EL (cell line): ENCODE measurements at places on chromosomes 6 and 20.

DNA sequence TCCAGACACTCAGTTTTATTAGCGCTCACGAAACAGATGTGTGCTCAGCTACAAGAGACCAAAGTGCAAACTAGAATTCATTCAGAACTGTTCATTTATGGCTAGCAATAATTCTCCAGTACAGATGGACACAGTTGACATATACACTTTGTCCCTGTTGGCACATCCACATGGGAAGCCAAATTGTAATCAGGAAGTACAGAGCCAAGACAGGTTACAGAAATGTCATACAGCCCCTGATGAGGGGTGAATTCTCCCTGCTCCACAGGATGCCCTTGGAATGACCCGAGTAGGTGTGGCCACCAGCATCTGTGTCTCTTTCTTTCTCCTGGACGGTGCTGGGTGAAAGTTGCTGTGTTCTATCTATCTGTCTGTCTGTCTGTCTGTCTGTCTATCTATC, 7.6 kb downstream of the DHX35 start:
- DNase-seq: peak; percentile 19

DNA sequence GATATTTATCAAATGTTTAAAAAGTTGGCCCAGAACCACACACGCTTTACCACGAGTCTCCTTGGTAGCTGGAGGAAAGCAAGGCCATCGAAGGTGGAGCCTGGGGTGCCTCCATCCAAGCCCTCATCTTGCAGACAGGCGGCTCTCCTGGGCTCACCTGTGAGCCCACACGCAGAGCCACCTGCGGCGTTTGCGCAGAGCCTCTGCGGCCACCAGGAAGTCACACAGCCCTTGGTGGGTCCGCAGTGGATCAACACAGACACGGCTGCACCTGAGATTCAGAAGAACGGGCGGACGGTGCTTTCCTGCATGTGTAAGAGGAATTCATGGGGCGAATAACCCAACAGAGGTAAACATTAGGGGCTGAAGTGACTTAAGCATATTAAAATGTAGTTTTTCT, 24.5 kb upstream of the SMOC2 start:
- DNase-seq: no peak

- no peak for DNase-seq
Observed at GRCh38 chr6:118913161-118913560, 19.2 kb downstream of the ASF1A start.

DNA sequence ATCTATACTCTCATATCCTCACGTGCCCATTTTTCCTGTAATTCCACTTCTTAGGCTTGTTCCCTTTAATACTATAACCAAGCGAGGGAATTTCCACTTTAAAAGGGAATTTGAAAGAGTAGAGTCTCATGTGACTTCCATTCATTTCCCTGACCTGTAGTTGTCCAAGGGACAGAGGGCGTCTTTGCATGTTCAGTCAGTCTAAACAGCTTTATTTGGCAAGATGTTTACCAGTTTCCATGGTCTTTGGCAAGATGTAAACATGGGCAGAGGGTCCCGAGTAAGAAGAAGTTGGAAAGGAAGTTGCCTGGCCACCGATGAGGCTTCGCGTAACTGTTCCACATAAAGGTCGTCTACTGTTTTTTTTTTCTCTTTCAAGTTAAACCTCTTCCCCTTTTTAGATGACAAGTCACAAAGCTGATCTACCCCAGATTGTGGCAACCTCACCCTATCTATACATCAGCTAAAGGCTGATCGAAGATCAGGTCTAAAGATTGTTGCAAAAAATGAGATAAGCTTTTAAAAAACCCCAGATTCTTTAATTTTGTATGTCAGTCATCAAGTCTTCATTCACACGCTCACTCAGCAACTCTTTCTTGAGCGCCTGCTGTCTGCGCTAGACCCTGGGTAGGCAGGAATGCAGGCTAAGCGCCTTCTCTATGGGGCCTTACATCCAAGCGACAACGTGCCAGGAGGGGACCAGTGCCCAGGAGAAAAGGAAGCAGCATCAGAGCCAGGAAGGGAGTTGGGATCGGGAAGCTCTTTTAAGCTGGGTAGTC, 31.7 kb upstream of the CCR6 start:
- no peak for DNase-seq

GRCh38 chr6:78526432-78526831, 340.9 kb upstream of the IRAK1BP1 start:
- no peak for DNase-seq

- DNase-seq: peak; percentile 72
Observed at GRCh38 chr6:117491916-117492315, 9.4 kb downstream of the DCBLD1 start.
